NCI-H226 (cell line): ENCODE measurements at places on chromosomes 3 and 15.

DNA sequence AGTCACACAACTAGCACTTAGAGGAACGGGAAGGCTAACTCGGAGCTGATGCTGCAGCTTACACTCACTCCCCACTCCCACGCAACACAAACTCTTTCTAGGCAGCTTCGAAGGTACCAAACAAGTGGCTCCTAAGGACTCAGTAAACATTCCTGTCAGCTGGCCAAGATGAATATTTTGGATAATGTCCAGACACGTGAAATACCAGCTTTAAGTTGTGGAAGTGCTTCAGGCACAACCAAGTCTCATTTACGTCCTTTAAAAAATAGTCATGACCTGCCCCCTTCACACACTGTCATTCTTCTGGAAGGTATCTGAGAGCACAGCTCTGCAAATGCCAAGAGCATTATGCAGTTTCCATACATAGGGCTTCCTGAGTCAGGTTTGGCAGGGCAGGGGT, 1005.9 kb upstream of the CFAP20DC start:
- DNase-seq: no peak

GRCh38 chr3:49004352-49005302, 2.6 kb upstream of the WDR6 start:
- DNase-seq: no peak

GRCh38 chr15:99590913-99591646, 25.3 kb downstream of the MEF2A start:
- DNase-seq: no peak

DNA sequence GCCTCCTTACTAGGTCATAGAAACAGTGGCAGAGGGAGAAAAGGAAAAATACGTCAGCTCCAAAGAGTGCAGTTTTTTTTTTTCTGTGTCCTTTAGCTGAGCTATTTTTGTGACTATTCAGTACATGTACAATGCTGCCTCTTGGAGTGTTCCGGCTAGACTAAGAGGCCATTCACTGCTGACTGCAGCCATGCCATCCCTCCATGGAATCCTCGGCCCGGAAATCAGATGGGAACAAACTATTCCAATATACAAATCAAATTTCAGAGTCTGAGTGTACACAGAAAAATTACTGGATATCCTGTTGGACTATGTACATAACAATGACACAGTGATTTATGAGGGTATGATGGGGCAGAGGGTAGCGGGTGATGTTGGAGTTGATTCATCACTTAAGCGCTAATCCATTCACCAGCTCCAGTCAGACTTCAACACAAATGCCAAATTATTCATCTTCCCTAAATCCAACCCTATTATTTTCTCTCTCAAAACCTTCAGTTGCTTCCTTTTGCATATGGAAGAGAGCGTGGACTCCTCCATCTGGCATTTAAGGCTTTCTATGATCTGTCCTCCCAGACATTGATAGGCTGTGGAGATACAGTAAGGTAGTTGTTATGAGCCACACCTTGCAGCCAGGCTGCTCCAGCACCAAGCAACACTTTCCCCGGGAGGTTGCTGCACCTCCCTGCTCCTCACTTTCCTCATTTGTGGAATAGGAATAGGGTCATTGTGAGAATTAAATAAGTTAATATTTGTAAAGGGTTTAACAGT, 109.1 kb downstream of the LPP start:
- peak; percentile 76 for DNase-seq

DNA sequence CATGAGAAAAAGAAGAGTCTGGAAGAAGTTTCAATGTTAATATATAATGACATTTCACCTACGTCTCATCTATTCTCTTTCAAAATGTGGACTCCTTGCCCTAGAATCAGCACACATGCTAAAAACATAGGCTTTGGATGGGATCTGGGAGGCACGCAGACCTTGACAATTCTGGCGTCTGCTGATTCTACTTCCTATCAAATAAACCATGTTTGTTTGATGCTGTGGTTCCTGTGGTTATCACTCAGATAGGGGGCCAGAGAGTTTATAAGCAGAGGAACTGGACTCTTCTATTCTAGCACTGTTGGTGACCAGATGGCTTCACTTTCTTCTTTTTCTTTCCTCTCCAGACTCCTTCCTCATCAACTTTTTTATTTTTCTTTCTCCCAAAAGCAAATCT, 336.8 kb downstream of the DIPK2A start:
- DNase-seq: no peak

- peak; percentile 61 for DNase-seq
Measured at GRCh38 chr3:41026394-41027177, 172.7 kb upstream of the CTNNB1 start.

DNA sequence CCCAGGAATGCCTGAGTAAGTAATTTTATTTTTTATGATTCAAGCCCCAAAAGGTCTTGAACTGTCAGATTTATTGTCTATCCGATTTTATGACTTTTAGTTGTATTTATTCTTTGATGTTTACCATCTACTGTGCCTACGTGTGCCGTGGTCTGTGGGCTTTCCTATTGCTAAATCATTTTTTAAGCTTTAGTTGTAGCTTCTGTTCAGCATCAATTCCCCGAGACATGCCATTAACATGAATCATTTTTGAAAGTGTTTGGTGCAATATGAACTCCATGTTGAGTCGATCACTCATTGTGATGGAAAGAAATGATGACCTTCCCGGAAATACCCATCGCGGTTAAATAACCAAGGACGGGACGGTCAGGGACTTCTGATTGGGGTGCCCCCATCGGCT, 268.7 kb upstream of the THRB start:
- peak; percentile 29 for DNase-seq
